Gastrocnemius medialis (tissue), 4 donors: ENCODE measurements at places on chromosomes 3 and 15. TPM values are rescaled to one million over a fixed set of nuclear protein-coding genes. Genes with fewer than 3 reads are reported as not detected.

DNA sequence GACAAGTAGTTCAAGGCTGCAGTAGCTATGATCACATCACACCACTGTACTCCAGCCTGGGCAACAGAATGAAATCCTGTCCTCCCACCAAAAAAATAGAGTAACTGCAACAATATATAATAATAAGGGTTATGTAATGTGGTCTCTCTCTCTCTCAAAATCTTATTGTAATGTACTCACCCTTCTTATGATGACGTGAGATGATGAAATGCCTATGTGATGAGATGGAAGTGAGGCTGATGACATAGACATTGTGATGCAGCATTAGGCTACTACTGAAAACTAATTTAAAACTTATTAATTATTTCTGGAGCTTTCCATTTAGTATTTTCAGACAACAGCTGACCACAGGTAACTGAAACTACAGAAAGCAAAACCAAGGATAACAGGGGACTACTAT lies 27.4 kb downstream of the TASOR start:
- no peak for DNase-seq

DNA sequence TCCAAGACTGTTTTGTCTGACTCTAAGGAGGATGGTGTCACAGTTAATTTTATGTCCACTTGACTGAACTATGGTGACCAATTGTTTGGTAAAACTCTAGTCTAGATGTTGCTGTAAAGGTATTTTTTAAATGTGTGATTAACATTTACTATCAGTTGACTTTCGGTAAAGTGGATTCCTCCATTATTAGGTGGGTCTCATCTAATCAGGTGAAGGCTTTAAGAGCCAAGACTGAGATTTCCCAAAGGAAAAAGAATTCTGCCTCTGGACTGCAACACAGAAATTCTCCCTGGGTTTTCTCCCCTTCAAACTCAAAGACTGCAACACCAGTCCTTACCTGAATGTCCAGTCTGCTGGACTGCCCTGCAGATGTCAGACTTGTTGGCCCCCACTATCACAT lies 118.9 kb downstream of the OXNAD1 start:
- no peak for DNase-seq

- no peak for DNase-seq
Measured at GRCh38 chr3:129182390-129183185, 1.1 kb downstream of the CNBP start.

DNA sequence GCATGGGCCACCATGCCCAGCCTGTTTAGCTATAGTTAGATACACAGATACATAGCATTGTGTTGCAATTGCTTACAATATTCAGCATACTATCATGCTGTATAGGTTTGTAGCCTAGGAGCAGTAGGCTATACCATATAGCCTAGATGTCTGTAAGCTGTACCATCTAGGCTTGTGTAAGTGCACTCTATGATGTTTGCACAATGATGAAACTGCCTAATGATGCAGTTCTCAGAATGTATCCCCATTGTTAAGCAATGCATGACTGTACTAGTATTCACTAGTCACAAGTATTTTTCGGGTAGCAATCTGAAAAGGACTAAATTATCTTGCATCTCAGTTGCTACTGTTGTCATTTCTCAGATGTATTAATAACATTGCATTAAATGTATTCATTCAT lies 16.0 kb downstream of the PIGB start:
- DNase-seq, result no peak

Gene TMEM87A
- 45.2 TPM for total RNA-seq

Gene CKMT1A
- total RNA-seq, result not detected

Gene GHSR
- total RNA-seq, result not detected
